Common myeloid progenitor, CD34-positive (primary cell): ENCODE measurements at places on chromosomes 6 and 20.
A peak's percentile ranks its signal among the peaks of the same experiment; 100 is the strongest.

DNA sequence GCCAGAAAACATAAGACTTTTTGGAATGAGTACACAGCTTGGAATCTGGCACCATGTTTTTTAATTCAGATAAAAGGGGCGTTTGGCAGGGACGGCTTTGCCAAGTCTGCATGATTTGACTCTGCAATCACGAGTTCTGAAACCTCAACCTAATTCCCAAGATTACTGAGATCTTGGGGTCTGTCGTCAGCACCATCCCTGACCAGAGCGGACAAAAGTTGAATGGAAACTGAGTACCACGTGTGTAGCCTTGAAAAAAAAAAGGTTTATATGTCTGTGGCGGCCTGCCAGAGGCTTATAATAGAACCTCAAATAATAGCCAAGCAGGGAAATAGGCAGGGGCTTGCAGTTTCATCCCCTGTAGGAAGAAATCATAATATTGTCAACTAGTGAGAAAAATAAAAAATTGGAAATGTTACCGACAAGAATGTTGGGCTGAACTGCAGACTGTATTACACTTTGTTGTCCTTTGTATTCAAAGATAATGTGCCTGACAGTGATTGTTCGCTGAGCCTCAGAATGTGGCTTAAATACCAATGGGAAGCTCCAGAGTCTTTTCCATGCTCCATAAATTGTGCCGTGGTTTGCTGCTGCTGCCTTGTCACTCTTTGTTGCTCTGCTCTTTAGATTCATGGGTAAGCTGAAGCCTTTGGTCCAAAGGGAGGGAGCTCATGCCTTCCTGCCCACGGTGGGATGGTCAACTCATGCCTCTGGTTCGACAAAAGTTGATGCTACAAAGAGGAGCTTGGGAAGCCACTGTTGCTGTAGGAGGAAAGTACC, 118.8 kb upstream of the ARID1B start:
- no peaks in the 10 kb centered on the region for H3K27me3 ChIP-seq
- H3K4me3 ChIP-seq: no peak overlapping the region
- H3K36me3 ChIP-seq: no peaks in the 10 kb centered on the region
- no peak overlapping the region for H3K27ac ChIP-seq
- no peak for DNase-seq

DNA sequence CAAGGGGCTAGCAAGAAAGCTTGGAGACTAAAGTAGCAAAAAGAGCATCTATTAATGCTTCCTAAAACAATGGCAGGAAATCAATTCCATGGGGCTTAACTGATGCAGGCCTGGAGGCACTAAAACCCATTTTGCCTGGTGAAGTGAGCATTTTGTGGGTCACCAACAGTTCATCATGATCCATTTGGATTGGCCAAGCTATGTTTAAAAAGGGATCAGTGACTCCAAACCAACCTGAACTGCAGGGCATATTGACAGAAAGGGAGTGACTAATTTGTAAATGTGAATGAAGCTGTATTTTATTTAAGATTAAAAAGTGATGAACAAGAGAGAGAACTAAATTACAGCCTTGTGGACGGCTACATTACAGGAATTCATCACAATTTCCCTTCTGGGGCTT, 132.0 kb downstream of the PCSK2 start:
- H3K27me3 ChIP-seq: no peaks in the 10 kb centered on the region
- H3K4me1 ChIP-seq: no peaks in the 10 kb centered on the region

DNA sequence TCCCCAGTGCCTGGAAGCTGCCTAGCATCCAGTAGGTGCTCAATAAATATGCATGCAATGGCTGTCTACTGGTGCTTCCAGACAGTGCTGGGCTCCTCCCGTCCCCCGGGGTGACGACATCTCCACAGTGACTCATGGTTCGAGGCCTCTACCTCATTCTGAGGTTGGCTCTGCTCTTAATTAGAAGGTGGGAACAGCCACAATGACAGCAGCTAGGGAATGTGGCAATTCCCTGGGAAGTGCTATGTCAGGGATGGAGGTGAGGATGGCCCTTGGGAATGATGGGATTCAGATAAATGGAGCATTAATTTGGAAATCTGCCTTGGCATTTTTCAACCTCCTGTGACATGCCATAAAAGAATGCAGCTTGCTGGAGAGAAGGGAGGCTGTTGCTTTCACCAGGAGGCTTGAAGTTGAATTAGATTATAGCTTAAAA, 43.5 kb upstream of the NFATC2 start:
- no peak for DNase-seq
- H3K4me3 ChIP-seq: no peak overlapping the region
- no peaks in the 10 kb centered on the region for H3K27me3 ChIP-seq
- H3K27ac ChIP-seq: no peak overlapping the region
- H3K4me1 ChIP-seq: no peaks in the 10 kb centered on the region

DNA sequence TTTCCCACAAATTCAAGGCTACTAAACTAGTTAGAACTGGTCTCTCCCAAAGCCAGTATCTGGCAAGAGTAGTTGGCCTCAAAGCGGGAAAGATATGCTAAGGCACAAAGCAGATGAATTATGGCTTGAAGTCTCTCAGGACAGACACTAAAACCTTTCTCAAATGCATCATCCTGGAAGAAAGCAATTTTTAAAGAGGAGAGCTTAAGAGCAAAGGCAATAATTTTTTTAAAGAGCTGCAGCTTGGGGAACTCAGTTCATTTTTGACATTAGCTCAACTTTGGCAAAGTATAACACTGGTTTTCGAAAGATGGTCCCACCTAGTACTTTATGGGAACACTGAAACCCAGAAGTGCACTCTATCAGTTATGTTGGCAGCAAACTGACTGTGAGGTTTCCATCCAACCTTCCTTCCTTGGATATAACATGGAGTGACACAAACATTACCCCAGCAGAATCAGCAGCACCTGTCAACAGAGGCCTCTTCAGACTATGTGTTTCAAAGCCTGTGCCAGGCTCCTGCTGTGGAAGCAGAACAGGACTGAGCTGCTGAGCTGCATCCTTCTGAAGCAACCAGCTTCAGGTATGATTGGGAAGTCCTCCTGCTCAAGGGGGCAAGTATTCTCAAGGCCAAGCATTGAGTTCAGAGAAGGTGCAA, 852.3 kb upstream of the HS3ST5 start:
- no peaks in the 10 kb centered on the region for H3K4me1 ChIP-seq
- no peaks in the 10 kb centered on the region for H3K27me3 ChIP-seq
- no peak overlapping the region for H3K4me3 ChIP-seq
- H3K27ac ChIP-seq: no peak overlapping the region
- no peaks in the 10 kb centered on the region for H3K36me3 ChIP-seq
- no peak for DNase-seq

DNA sequence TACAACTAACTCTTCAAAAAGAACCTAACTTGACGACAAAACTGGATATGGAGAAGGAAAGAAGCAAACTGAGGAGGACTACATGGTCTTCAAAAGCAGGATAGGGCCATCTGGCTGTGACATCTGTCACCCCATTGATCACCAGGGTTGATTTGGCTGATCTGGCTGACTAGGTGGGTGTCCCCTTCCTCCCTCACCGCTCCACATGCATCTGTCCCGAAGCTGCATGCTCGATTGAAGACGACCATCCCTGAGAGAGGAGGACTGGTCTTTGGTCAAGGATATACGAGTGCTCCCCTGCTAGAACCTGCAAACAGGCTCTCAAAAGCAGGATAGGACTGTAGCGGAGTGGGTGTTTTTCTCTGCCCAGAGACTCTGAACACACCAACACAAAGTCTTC, 21.7 kb downstream of the CPNE1 start:
- H3K27me3 ChIP-seq: no peaks in the 10 kb centered on the region
- DNase-seq: no peak
- no peak overlapping the region for H3K27ac ChIP-seq
- no peaks in the 10 kb centered on the region for H3K4me1 ChIP-seq
- H3K4me3 ChIP-seq: no peak overlapping the region

- H3K4me1 ChIP-seq: peaks cover 16% of the 10 kb centered on the region
- no peak overlapping the region for H3K4me3 ChIP-seq
- no peak overlapping the region for H3K27ac ChIP-seq
Measured at GRCh38 chr6:158539413-158539812, 20.5 kb upstream of the TMEM181 start.

DNA sequence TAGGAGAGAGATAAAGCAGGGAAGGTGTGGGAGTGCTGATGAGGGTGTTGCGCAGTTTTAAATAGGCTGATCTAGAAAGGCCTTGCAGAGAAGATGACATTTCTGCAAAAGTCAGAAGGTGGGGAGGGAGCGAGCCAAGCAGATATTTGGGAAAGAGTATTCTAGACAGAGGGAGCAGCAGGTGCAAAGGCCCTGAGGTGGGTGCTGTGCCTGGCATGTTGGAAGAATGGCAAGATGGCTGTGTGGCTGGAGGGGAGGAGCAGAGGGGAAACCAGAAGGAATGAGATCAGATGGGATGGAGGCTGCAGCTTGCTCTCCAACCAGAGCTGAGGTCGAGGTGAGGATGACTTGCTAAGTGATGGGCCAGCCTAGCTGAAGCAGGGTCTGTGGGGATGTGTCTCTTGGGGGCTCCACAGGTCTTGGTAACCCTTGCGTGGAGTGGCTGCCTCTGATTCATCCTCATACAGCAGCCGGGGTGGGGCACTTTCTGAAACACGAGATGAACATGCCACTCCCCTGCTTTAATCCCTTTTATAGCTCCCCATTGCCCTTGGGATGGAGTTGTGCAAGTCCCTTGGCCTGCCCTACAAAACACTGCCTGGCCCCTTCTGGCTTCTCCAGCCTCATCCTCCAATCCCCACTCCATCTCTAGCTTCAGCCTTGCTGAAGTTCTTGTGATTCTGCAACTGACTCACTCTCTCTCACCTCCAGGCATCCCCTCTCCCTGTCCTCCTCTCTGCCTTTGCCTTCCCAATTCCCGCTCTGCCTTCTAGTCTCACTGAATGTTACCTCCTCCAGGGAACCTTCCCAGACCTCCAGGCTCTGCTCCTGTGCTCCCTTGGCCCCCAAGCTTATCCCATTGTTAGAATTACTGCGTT, 94.1 kb downstream of the CDH22 start:
- H3K27me3 ChIP-seq: peaks cover 12% of the 10 kb centered on the region
- no peaks in the 10 kb centered on the region for H3K36me3 ChIP-seq
- H3K4me1 ChIP-seq: no peaks in the 10 kb centered on the region
- H3K27ac ChIP-seq: no peak overlapping the region
- no peak for DNase-seq

GRCh38 chr6:330948-331347, 38.7 kb downstream of the DUSP22 start:
- H3K27ac ChIP-seq: no peak overlapping the region
- no peaks in the 10 kb centered on the region for H3K27me3 ChIP-seq
- H3K36me3 ChIP-seq: no peaks in the 10 kb centered on the region
- no peak overlapping the region for H3K4me3 ChIP-seq
- DNase-seq: no peak
- H3K4me1 ChIP-seq: peaks cover 22% of the 10 kb centered on the region

DNA sequence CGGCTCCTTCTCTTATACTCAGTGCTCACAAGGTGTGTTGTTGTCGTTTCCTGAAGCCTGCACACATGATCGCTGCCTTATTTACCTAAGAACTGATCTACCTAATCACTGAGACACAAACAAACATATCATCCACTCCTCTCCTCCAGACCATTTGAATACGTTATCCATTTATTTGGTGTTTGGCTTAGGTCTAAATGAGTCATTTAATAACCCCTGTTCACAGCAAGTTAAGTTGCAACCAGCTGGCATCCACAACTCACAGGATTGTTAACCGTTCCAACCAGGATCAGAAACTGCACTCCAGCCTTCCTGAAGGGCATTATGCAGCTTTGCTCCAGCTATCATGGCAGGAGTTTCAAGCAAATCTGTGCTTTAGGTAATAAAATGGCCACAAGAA, 511.1 kb upstream of the MAP3K7 start:
- no peak for DNase-seq
- H3K4me1 ChIP-seq: no peaks in the 10 kb centered on the region
- H3K4me3 ChIP-seq: no peak overlapping the region
- H3K27ac ChIP-seq: no peak overlapping the region
- H3K36me3 ChIP-seq: no peaks in the 10 kb centered on the region

- no peaks in the 10 kb centered on the region for H3K36me3 ChIP-seq
- H3K27me3 ChIP-seq: no peaks in the 10 kb centered on the region
- peak; percentile 65 for DNase-seq
- H3K4me1 ChIP-seq: peaks cover 9% of the 10 kb centered on the region
- no peak overlapping the region for H3K4me3 ChIP-seq
Measured at GRCh38 chr6:166456395-166457156, 73.8 kb upstream of the MPC1 start.

GRCh38 chr6:107706516-107707115, 117.5 kb downstream of the SCML4 start:
- no peak overlapping the region for H3K27ac ChIP-seq
- DNase-seq: no peak
- H3K27me3 ChIP-seq: no peaks in the 10 kb centered on the region

- H3K27me3 ChIP-seq: no peaks in the 10 kb centered on the region
- H3K27ac ChIP-seq: no peak overlapping the region
- no peaks in the 10 kb centered on the region for H3K36me3 ChIP-seq
- no peak overlapping the region for H3K4me3 ChIP-seq
- H3K4me1 ChIP-seq: no peaks in the 10 kb centered on the region
Measured at GRCh38 chr20:37123441-37123840, 27.6 kb upstream of the RBL1 start.

GRCh38 chr6:130675072-130675471, 152.1 kb upstream of the SMLR1 start:
- no peaks in the 10 kb centered on the region for H3K36me3 ChIP-seq
- no peaks in the 10 kb centered on the region for H3K27me3 ChIP-seq
- no peak overlapping the region for H3K4me3 ChIP-seq
- DNase-seq: peak; percentile 66

GRCh38 chr20:38673725-38674091, 50.6 kb upstream of the SLC32A1 start:
- H3K4me3 ChIP-seq: peak overlapping the region; percentile 52
- H3K4me1 ChIP-seq: peaks cover 16% of the 10 kb centered on the region
- no peaks in the 10 kb centered on the region for H3K36me3 ChIP-seq
- peaks cover 72% of the 10 kb centered on the region for H3K27me3 ChIP-seq
- DNase-seq: peak; percentile 68

DNA sequence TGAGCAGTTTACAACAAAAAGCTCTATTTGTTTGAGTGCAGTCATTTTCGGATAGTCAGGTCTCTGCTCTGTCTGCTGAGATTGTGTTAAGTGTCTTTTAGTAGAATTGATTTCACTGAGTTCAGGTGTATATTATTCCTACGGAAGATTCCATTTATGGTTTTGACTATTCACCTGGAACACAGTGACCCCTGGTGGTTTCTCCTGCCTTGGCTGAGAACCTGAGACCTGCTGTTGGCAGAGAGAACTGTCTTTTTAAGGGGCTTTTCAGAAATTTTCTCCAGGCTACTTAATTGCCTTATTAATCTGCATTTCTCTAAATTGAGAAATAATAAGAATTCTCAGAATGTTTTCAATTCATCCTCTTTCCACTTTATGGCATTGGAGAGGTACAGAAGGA, 508.0 kb downstream of the TBC1D32 start:
- peak; percentile 47 for DNase-seq
- H3K36me3 ChIP-seq: no peaks in the 10 kb centered on the region
- no peak overlapping the region for H3K27ac ChIP-seq
- H3K27me3 ChIP-seq: no peaks in the 10 kb centered on the region
- no peaks in the 10 kb centered on the region for H3K4me1 ChIP-seq
